Stimulated activated CD4-positive, alpha-beta T cell treated with anti-CD3 and anti-CD28 coated beads, Interleukin-4, amount 100 ng/mL, for 4 hours (primary cell): ENCODE measurements at places on chromosomes 12 and 14.

DNA sequence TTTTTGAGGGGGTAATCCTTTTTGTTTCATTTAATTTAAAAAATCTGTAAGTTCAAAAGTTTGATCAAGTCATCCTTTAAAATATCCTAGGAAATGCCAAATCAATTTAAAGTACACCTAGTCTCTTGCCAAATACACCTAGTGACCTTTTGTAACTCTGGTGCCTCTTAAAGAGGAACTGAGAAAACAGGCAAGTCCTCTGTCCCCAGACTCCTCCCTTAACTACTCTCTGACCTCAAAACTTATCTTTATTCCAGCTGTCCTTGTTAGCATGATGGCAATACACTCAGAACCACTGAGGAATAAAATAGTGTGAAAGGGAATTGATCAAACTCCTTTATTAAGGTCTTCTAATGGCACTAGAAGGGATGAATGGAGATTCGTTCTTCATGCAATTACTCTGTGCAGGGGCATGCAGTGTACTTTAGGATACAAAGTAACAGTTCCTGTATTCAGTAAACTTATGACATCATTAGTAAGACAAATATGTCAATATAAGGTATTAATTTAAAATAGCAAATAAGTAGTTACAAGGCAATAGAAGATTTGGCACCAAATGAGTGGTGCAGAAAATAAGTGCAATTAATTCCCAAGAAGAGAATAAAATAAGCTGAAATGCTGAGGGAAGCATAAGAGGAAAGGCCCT lies 3.3 kb downstream of the FAR2 start:
- no peak for DNase-seq

DNA sequence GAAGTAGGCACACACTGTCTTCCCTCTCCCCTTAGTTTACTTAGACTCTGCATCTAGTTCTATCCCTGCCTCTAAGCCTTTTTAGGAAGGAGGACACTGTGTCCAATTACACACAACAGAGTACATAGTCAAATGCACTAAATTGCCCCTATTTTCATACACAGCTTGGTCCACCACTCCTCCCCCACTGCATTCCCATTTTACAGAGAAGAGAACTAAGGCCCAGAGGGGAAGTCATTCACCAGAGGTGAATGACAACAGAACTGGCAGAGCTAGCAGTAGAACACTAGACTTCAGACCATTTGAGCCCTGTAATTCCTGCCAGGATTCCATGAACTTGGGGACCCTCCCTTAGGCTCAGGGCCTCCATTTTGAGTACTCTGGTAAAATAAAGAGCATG lies 1.1 kb upstream of the JPH4 start:
- DNase-seq: no peak

GRCh38 chr14:50343434-50343833 lies 31.3 kb downstream of the DMAC2L start:
- DNase-seq: no peak

DNA sequence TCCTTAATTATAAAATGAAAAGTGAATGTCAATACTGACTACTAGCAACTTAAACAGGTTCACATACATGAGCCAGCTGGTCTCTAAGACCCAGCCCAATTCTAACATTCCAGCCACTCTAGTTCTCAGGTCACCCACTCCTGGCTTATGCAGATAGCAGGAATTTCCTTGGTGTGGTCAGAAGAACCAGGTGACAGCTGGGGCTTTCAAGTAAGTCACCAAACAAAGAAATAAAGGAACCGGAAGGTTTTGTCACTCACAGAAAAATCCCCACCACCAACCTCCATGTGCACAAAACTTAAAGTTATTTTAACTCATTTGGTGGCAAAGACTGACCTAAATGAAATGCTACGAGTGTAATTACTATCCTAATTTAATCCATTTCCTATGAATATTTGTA lies 129.6 kb upstream of the CDKN3 start:
- DNase-seq: no peak

DNA sequence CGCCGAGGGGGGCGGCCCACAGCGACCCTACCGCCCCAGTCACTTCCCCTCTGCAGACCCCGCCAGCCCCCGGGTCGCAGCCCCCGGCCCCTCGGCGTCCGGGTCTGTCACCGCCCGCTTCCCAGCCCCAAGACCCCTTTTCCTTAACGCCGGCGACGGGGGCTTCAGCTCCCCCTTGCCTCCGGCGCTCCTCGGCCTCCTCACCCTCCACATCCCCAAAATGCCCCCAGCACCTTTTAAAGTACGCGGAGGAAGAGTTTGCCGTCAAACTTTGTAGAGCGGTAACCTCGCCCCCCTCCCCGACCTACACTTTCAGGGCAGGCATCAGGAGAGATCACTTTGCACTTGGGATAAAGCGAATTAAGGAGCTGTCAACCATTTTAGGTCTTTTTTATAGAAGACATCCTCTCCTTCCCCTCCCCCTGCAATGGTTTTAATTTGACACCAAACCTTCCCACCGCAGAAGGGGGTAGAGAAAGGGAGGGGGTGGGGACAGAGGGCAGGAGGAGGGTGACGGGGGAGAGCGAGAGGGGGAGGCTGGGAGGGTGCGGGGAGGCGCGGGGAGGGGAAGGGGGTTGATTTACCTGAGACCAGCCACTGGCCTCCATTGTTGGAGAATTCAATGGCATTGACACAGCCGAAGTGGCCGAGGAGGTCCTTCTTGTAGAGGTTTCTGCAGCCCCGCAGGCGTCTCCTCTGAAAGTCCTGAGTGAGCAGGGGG lies 578 bp downstream of the DCAF5 start:
- peak; percentile 46 for DNase-seq

DNA sequence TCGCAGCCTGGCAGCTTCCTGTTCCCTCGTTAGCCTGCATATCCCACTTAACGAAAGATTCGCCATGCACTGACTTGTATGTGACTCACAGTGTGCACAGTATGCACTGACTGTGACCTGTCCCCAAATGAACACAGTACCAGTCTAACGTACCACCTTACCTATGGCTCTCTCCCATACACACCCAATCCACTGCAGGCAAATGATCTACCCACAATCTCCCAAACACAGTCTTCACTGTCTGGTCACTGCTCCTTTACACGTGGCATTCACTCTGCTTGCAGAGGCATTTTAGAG lies 163.5 kb upstream of the EEA1 start:
- no peak for DNase-seq

DNA sequence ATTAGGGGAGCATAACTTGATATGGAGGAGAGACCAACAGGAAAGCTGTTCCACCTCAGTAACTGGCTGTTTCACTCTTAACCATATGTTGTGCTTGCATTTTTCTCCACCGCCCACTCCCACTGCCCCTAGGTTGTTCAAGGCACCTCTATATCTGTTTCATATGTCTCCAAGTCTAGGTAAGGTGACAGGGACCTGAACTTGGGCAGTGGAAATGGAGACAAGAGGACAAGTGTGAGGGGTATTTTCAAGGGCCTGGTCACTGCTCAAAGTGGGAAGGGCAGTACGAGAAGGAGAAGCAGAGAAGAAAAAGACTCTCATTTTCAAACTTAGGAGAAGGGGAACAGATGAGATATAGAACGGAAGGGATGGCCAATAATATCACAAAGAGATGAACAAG lies 3.1 kb downstream of the SLC38A1 start:
- DNase-seq: no peak

DNA sequence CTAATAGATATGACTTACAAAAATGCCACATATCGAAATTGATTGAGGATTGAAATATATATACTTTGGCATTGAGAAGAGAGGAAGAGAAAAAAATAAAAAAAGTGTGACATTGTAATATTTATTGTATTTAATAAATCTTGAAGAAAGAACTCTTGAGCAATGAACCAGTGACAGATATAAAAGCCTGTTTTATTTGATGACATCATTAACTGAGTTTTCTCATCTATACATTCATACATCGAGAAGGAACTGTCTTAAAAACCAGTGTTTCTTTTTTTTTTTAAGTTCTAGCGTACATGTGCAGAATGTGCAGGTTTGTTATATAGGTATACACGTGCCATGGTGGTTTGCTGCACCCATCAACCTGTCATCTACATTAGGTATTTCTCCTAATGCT lies 368.2 kb downstream of the SNAPC1 start:
- no peak for DNase-seq

DNA sequence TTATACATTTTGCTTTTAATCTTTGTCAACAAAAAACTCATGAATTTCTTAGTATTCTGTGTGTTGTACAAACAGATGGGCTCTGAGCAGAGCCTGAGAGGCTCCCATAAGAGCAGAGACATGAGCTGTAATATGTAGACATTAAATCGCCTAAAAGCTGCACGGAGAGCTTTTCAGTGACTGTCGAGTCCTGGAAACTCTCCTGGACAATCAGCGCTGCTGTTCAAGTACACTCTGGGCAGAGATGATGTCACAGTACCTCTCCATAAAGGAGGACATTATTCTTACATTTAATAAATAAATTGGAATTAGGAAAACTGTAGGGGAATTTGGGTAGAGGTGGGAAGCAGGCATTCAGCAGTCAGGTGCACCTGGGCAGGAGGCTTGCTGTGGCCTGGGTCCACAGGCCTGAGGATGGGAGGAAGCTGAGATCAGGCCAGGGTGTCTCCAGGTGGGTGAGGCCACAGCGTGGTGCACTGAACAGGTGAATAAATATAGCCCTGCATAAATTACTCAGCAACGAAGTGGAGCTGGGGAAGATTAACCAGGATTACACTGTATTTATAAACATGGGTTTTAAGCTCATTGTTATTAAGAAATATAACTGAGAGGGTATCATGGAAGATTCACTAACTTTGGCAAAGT lies 13.3 kb upstream of the TCL1A start:
- DNase-seq: no peak

DNA sequence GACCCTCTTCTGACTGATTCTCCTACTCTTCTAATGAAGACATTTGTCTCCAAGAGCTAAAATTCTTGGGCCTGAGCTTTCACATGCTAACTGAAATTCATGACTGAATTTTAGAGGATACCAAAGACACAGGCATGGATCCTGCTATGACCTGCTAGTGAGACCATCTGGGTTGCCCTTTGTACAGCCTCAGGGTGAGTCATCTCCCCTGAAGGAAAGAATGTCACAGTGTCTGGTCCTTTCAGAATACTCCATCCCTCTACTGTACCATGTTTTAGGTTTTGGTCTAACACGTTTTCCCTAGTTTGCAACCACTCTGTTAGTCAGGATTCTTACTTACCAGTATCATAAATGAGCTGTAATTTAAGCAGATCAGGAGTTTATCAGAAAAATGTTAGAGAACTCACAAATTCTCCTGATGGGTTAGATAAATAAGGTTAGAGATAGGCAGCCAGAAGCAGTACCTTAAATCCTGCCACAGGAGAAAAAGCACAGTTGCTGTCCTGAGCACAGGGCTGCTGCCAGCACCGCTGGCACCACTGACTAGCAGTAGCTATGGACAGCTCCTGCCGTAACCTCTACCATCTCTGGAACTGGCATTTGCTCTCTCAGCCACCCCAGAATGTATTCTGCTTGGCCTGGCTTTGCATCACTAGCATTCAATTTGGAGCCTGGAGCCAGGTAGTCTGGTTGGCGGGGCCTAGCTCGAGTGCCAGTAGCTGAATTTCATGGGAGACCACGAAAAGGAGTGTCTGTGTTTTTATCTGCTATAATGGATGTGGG lies 127.6 kb downstream of the ANO6 start:
- no peak for DNase-seq

GRCh38 chr14:23443411-23443812 lies 8.0 kb upstream of the MYH7 start:
- DNase-seq: no peak

GRCh38 chr14:77353469-77354141 lies 23.3 kb downstream of the TMED8 start:
- DNase-seq: no peak

DNA sequence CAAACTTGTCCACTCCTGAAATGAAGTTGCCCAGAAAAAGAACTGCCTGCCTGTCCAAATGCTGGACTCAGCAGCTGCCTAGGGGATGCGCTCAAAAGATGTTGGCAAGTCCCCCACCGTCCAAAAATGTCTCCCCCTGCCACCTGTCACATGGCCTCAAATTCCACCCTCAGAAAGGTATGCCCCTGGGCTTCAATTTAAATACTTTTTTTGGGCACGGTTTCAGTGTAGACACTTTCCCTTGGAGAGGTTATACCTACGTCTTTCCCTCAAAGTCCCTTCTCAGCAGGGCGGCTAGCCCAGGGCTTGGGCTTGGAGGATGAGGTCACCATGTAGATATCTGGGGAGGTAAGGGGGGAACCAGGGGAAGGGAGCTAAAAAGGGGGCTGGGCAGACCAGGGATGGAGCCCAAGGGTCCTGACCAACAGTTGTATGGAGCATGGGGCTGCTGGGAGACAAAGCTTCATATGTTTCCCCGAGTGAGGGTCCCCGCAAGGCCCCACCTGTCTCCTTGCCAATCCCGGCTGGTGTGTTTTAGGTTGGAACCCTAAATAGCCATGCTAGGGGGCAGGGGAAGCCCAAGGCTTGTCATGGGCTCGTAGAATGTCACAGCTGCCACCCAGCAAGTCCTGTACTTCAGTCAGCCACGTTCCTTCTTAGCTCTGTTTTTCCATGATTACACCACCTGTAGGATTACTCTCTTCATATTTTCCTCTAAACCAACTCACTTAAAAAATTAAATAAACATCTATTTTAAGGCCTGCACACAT lies 131.2 kb upstream of the TBX3 start:
- no peak for DNase-seq

- no peak for DNase-seq
These were observed 7.4 kb downstream of the LRP1 start for GRCh38 chr12:57135527-57136326.

GRCh38 chr12:128365651-128366231 lies 98.8 kb downstream of the TMEM132C start:
- DNase-seq: no peak

GRCh38 chr14:57617510-57617909 lies 123.9 kb upstream of the CCDC198 start:
- DNase-seq: no peak

- DNase-seq: no peak
These were observed 24.5 kb upstream of the PNMA1 start for GRCh38 chr14:73738518-73739173.

- no peak for DNase-seq
These were observed 22.9 kb downstream of the NDUFA12 start for GRCh38 chr12:94980577-94980976.

DNA sequence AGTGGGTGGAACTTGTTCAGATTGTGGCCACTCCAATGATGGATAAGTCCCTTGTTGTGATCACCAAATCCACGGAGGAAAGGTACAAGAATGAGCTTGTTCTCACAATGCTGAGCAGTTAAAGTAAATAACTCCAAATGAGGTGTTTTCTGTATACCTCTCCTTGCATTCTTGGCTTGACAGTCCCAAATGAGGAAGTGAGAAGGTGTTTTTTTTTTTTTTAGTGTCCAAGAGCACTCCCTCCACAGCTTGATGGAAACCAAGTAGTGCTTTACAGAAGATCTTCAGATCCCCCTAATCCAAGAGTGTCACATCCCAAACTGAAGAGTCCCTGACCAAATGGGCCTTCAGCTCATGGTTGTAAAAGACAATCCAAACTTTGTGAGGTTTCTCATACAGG lies 153.6 kb downstream of the ATP23 start:
- DNase-seq: no peak

DNA sequence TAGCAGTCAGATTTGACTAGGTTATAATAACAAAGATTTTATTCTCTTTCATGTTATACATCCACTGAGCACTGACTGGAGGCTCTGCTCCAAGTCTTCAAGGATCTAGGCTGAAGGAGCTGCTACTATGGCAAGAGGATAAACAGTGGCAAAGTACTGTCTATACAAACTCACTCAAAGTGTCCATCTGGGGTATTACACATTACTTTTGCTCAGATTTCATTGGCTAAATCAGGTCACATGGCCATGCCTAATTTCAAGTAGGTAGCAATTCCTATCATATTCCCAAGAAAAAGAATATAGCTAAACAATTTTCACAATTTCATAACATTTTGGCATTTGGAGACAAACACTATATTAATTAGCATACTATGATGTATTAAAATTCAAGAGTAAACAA lies 40.9 kb downstream of the CDK17 start:
- DNase-seq: no peak
